Left kidney (tissue), 8 donors: ENCODE measurements at places on chromosomes 12 and 14.

- DNase-seq = no peak
These were observed 11.7 kb upstream of the MYL2 start for GRCh38 chr12:110932046-110932445.

DNA sequence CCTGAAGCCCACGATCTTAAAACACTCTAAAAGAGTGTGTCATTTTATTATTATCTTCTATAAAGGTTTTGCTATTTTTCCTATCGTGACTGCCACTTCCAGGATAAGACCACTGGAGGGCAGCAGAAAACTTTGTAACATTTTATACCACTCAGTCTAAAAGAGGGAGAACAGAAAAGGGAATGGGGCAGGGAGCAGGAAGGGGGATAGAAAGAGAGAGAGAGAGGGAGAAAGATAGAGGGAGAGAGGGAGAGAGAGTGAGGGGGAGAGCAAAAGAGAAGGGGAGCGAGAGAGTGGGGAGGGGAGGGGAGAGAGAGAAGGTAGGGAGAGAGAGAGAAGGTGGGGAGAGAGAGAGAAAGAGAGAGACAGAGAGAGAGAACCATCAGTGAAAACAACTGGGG lies 2.0 kb upstream of the ART4 start:
- peak; percentile 72 for DNase-seq

DNA sequence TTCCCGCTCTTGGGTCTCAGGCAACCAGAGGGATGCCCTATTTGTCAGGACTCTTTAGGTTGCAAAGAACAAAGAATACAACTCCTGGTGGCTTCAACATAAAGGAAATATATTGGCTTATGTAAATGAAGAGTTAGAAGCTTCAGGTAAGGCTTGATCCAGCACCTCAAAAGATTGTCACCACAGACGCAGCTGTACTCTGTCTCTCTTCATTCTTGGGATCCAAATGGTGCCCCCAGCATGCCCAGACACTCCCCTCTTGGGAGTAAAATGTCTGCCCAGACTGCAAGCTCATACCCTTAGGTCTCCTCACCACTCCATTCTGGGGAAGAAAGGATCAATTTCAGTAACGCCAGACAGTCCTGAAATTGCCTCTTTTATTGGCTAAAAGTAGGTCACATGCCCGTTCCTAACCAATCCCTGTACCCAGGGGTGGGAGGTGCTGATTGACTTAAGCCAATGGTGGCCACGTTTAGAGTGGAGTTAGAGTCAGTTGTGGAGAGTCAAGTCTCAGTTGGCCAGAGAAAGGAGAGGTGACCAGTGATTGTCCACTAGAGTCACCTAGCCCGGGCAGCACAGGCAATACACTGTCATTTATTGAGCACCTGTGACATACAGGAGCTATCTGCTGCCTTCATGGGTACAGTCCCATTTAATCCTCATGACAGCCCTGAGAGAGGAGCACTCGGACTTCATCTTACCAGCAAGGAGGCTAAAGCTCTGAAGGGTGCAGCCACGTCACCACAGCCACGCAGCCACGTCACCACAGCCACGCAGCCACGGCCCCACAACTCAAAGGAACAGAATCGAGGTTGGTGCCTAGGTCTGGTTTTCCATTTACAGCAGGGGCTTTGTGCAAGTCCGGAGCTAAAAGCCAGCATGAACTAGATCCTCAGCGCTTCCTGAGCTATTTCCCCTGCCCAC lies 19.7 kb upstream of the BEGAIN start:
- no peak for DNase-seq

DNA sequence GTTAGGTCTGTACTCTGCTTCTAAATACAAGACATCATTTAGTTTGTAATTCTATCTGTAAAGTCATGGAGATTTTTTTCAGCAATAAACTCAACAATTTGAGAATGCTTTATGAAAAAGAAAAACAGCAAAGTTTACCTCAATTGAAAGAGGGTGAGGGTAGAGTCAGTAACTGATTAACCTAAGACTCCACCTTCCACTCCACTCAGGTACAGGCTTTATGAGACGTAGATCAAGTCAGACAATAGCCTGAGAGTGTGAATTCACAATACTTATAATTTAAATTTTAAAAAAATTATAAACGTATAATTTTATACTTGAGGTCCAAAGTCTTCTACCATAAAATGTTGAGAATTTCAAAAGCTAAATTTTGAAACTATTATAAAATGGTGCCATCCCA lies 45.9 kb downstream of the BCL2L14 start:
- no peak for DNase-seq

DNA sequence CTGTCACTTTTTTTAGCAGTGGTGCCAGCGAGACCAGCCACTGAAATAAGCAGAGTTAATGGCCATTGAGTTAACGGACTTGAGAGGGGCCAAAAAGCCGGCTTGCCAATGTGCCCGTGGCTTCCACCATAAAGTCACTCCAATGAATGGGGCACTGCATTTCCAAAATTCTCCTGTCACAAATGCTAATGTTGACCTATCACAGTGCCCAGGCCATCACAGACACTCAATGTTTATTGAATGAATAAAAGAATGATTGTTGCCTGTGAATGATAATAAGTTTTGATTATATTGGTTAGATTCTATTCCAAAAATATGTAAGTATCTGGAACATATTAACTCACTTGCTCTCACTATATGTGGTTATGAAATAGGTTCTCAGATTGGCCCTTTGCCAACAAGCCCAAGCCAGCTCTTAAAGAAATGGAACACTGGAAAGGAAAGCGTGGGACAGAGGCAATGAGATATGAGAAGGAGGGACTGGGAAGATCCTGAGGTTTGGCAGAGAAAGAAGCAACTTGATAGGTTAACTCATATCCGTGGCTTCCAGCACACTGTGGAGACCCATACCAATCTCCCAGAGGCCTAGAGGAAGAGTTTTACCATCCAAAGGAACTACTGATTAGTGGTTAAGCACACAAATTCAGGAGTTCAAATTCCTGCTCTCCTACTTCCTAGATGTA lies 108.7 kb downstream of the BTG1 start:
- DNase-seq = no peak

DNA sequence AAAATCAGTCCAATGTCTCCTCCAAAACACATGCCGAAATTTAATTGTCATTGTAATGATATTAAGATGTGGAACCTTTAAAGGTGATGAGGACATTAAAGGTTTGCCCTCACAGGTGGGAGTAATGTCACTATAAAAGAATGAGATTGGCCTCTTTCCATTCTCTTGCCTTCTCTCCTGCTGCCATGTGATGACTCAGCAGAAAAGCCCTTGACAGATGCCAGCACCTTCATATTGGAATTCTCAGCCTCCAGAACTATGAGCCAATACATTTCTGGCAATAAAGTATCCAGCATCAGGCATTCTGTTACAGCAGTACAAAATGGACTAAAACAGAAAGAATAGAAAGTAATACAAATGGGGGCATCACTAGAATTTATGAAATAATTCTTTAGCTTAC lies 609.7 kb downstream of the SLC16A7 start:
- DNase-seq = no peak

DNA sequence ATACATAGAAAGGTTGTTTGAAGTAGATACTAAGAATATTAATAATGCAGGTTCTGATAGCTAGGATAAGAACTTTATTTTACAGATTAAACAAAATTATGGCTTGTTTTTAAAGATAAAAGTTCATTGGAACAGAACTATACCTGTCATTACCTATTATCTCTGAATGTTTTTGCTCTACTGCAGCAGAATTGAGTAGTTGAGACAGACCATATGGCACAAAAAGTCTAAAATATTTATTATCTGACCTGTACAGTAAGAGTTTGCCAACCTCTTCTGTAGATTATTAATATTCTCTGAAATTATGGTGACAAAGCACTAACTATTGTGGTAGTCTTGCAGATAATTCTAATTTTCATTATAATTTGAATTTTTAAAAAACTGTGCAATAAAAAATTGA lies 829.1 kb upstream of the MGAT4C start:
- no peak for DNase-seq

DNA sequence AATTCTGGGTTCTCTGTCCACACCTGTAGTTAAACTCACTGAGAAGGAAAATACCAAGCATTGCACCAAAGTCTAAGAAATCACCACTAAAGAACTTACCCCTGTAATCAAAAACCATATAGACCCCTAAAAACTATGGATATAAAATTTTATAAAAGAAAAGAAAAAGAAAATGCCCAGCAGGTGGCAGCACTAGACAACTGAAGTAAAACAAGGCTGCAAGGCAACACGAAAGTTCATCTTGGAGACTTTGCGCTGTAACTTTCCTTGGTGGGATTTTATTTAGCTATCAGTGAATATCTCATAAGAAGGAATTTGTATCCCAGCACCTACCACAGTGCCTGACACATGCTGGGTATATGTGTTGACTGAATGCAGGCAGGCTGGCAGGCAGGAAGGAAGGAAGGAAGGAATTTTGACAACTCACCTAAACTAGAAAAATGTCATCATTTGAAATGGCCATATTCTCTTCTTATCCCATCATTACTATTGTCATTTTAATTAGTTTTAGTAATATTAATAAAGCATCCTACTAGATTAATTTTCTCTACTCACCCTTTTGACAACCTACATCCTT lies 68.2 kb upstream of the ETV6 start:
- peak; percentile 72 for DNase-seq
